Esophagus muscularis mucosa (tissue), 4 donors: ENCODE measurements at places on chromosomes 7 and 10. TPM values are rescaled to one million over a fixed set of nuclear protein-coding genes. Genes with fewer than 3 reads are reported as not detected.

The TMEM139 gene
- total RNA-seq = 1.0 TPM

The C10orf62 gene
- total RNA-seq = not detected

The ASIC3 gene
- 2.9 TPM for total RNA-seq

DNA sequence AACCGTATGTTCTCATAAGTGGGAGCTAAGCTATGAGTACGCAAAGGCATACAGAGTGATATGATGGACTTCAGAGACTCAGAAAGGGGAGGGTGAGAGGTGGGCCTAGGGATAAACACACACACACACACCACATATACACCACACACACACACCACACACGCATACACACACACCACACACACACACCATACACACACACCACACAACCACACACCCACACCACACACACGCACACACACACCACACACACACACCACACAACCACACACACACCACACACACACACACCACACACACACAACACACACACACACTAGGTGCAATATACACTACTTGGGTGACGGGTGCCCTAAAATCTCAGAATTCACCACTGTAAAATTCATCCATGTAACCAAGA, 113.6 kb upstream of the ADAM12 start:
- no peak for DNase-seq

DNA sequence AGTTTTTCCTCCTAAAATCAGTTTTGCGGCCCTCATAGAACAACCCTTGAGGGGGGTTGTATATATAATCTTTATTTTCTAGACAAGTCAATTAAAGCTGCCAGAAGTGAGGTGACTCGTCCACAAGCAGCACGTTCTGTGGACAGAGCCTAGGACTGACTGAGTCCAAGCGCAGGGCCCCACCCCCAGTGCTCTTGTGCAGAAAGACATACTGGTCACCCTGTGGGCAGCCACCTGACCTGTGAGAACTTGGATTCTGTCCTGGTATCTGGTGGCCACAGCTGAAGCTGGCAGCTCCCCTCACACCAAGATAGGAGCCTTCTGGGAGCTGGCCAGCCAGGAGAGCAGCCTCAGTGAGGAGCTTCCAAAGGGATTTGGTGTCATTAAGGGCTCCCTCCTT, 89.3 kb downstream of the GRK5 start:
- DNase-seq = no peak

DNA sequence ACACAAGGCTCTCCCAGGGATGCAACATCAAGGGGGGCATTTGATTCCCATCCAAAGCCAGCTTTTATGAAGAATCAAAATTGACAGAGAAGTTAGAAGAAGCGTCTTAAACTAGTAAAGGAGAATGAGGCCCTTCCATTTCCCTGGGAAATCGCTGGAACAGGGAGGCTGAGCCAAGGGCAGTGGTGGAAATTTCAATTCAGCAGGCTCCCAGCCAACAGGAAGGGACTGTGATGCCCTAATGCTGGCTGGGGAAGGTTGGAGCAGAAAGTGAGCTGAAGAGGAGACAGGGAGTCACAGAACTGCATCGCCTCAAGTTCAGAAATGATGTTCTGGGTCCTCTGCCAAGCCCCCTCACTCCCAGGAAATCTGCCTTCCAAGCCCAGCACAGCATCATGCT, 517.3 kb downstream of the GRID1 start:
- no peak for DNase-seq

DNA sequence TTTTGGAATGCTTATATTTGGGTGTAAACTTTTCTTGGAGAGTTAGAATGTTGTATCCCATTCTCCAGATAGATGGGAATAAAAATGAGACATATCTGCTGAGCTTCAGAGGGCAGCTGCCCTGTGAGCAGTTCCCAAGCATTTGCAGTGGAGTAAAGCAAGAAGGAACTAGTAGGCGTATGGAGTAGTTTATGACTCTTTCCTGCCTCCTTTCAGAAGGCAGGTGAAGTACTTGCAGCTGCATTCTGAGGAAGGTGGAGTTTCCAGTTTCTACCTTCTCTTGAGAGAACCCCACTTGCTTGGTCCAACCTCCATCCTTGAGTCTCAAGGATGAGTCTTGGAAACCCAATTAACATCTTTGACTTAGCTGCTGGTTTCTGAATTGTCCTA, 563.6 kb downstream of the LRMDA start:
- DNase-seq = no peak

DNA sequence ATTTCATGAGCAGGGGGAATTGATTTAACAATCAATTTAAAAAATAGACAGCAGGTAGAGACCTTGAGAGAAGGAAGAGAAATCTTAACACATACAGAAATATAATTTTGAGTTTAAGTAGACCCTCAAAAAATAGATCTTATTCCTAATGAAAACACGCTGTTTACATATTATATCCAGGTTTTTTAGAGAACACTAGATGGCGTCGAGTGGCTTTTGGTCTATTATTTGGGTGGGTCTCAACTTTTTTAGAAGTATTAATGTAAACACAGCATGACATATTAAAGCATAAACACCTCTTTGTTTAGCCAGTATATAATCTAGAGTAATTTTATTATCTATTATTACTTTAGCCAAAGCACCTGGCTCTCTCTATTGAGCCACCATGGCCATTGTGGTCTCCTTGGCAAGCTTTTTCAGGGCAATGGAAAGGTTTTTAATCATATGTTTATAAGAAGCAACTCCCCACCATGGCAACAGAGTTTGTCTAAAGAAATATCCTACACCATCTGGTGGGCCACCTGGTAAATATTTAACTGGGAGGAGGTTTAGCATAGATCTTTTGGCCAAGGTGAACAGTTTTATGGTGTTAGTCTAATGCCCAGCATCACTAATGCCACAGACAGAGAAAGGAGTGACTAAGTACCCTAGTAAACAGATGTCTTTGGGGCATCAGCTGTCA, 59.7 kb upstream of the PRSS1 start:
- DNase-seq = no peak
